ENCODE measurements at places on chromosomes 13 and 19.

GRCh38 chr19:35629332-35629633 is 447 bp downstream of the RBM42 start:
- no peak for DNase-seq

GRCh38 chr13:44199627-44200207 is 173.9 kb upstream of the SERP2 start:
- no peak for DNase-seq

GRCh38 chr13:39369161-39369890 is 233.7 kb downstream of the LHFPL6 start:
- no peak for DNase-seq

DNA sequence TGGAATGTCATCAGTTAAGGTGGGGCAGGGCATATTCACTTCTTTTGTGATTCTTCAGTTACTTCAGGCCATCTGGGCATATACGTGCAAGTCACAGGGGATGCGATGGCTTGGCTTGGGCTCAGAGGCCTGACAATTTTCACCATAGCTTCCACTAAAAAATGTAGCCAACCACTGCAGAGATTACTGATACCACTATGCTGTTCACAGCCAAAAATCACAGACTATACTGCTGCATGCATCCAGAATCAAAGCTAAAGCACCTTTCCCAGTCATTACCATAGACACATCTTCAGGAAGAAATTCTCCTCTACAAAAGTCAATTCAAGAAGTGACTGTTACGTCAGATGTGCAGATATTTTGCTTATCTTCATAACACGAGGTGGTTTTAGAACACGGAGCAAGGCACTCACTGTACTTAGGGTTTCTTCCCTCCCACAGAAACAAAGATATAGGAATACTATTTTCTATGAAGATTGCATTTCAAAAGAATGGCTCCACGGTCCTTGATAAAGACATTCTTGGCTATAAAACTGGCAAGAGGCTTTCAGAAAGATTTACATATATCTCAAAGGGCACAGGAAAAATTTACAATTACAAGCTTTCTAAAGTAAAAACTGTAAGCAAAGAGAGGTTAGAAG is 1556.6 kb upstream of the PRR20A start:
- no peak for DNase-seq

DNA sequence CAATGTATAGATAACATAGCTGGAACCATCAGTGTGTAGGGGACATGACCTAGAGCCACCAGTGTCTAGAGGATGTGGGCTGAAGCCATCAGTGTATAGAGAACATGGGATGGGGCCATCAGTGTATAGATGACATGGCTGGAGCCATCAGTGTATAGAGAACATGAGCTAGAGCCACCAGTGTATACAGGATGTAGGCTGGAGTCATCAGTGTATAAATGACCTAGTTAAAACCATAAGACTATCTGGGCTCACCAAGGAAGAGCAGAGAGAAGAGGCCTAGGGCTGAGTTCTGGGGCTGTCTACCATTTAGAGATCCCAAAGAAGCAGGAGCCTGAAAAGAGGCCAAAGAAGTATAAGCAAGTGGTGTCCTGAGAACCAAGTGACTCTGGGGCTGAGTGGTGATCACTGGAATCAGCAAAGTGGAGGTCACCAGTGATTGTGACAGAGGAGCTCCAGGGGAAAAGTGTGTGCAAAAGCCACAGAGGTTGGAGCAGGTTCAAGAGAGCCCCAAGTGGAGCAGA is 41.0 kb downstream of the RFX2 start:
- no peak for DNase-seq

GRCh38 chr19:45323671-45324081 is 1.0 kb upstream of the CKM start:
- peak; percentile 14 for DNase-seq

DNA sequence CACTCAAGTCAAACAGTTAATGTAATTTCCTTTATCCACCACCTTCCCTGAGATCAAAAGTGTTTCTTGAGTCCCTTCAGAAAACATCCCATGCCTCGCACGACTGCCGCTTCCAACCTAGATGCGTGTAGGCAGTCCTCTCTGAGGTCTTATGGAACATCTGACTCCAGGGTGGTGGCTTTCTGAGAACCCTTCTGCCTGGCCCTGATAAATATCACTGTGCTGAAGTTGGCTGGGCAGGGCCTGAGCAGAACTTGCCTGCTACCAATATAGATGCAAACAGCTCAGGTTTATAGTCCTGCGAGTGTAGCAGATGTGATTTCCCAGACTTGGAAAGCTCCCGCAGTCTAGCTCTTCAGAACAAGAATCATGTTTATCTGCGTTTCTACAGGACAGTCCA is 61.1 kb upstream of the GPR12 start:
- DNase-seq: no peak

DNA sequence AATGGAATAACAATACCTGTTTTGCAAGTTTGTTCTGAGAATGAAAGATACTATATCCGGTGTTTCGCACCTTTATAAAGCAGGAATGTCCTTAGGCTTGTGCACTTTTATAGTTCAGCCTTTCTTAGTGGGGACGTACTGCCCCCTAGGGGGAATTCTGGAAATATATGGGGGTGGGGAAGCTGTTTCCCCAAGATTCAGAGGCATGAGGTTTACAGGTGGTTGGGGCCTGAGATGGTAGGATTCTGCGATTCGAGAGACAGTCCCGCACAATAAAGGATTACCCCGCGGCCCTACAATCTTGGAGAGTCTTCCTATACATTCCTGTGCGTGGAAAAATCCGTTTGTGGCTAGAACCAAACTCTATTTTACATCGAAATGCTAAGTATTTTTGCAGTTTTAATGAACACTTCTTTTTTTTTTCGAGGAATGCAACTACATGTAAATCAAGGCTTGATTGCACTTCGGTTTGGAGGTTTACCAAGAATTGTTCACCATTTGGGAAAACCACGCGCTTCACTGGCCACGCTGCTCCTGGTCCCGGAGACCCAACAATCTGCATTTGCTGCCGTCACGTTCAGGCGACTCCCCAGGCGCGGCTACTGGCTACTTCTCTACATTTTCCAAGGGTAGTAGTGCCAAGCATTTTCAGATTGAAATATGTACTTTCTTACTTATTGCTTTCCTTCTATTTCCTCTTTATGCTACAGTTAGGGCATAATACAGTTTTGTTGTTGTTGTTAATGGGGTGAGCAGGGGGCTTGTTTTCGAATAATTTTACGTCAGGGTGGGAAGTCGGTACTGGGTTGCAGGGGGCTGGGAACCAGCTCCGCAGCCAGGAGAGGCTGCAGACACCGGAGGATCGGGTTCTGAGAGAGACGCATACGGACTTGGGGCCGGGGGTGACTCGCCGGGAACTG is 830 bp downstream of the NEK5 start:
- peak; percentile 71 for DNase-seq

GRCh38 chr19:40192758-40193586 is 1.7 kb downstream of the MAP3K10 start:
- DNase-seq: no peak

DNA sequence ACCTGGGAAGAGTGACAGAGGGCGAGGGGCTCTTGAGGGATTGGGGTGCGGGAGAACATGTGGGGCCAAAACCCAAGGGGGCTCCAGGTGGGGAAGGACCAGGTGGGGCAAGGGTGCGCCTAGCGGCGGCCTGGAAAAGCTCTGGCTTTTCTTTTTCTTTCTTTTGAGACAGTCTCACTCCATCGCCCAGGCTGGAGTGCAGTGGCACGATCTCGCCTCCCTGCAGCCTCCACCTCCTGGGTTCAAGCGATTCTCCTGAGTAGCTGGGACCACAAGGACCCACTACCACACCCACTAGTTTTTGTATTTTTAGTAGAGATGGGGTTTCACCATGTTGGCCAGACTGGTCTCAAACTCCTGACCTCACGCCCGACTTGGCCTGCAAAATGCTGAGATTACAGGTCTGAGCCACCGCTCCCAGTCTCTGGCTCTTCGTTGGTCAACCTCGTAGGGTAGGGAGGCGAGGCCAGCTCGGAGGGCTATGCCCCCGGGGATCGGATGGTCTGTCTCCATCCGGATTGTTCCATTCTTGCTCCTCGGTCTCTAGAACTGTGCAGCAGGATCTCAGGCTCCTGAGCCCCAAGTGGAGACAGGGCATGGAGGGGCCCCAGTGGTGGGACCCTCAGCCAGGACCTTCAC is 3.7 kb downstream of the GADD45B start:
- no peak for DNase-seq

DNA sequence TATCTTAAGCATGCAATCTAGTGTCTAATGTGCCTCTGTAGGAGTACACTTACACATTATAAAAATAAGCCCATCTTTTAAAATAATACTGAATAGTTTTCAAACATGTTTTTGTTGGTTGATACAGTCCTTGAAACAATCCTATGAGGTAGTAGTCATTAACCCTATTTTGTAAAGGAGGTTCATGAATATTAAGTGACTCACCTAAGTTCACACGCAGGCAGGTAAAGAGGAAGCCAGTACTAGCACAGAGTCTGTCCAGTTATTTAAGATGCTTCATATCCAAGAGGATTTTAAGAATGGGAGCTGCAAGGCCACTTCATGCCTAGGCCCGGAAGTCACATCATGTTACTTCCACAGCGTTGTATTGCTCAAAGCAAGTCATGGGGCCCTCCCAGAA is 121.0 kb upstream of the MAB21L1 start:
- no peak for DNase-seq

DNA sequence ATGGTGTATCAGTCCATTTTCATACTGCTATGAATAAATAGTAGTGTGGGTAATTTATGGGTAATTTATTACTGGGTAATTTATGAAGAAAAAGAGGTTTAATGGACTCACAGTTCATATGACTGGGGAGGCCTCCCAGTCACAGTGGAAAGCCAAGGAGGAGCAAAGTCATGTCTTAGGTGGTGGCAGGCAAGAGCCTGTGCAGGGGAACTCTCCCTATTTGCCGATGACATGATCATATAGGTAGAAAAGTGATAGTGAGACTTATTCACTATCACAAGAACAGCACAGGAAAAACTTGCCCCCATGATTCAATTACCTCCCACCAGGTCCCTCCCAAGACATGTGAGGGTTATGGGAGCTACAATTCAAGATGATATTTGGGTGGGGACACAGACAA is 1137.7 kb downstream of the UQCRFS1 start:
- DNase-seq: no peak

- DNase-seq: no peak
Observed at GRCh38 chr13:78341032-78341431, 262.3 kb downstream of the POU4F1 start.

- DNase-seq: no peak
Observed at GRCh38 chr19:58555920-58556621, 1.2 kb upstream of the CHMP2A start.

DNA sequence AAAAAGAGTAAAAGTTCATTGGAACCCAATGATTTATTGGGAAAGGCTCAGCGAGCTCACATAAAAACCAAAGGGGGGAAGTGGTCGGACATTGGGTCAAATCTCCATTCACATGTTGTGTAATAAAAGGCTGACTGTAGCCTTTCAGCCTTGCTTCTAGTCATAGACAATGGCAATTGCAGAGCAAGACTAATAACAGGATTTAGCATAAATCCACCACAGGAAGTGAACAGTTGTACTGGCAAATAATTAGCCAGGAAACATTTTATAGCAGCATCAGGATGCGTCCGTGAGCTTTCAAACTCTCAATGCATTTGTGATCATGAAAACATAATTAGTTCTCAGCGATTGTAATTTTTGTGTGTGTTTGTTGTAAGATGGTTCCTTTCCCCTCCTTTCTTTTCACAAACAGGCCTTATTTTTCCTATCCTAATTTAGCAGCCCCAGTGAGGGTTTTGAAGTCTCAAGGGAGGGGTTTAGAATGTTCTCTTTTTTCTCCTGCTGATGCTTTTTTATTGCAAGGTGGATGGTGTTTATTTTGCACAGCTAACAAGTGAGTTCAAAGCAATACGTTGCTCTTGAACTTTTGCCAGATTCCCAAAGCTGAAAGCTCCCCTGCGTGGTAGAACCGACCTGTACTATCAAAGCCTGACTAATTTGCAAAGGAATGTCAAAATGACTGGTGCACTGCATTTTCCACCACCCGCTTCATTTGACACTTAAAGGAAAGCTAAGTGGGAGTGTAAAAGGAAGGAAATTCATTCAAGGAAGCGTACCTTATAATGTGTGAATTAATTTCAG is 105.6 kb downstream of the SPRY2 start:
- peak; percentile 17 for DNase-seq

DNA sequence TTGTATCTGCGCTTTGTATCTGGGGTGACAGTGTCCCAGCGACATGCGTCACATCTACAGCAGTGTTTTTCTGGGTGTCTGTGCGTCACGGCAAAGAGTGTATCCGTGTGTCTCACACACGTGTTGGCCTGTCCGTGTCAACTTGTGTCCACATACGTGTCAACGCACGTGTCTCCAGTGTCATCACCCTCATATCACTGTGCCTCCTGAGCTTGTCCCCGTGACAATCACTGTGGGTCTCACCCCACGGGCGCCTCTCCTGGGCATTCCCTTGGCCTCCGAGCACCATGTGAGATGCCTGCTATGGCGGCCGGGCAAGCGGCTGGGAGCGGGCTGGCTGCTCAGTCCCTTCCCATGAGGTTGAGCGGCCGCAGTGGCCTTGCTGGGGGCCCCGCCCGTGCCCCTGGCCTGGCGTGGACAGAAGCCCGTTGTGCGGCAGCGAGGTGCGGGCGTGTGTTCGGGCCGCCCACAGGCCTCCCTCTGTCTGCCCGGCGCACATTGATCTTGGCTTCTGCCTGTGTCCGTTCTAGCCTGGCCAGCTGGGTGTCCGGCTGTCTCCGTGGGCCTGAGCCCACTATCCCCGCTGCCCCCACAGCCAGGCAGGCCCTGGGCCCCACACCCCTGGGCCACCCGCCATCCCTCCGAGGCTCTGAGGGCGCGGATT is 6.4 kb downstream of the NFIX start:
- no peak for DNase-seq

- no peak for DNase-seq
Observed at GRCh38 chr13:36163286-36163685, 32.1 kb upstream of the DCLK1 start.

GRCh38 chr19:50517704-50518075 is 4.0 kb upstream of the ASPDH start:
- no peak for DNase-seq

GRCh38 chr19:51274049-51274770 is 23.3 kb downstream of the SIGLECL1 start:
- no peak for DNase-seq

- DNase-seq: no peak
Observed at GRCh38 chr19:5953030-5953589, 24.8 kb downstream of the RANBP3 start.
